GM23248 (cell line): ENCODE measurements at places on chromosomes 1 and 21. TPM values are rescaled to one million over a fixed set of nuclear protein-coding genes. Genes with fewer than 3 reads are reported as not detected.

GRCh38 chr21:29359718-29360117 is 61.0 kb downstream of the BACH1 start:
- no peaks in the 10 kb centered on the region for H3K27me3 ChIP-seq
- no peak overlapping the region for H3K4me3 ChIP-seq
- H3K4me1 ChIP-seq = peaks cover 10% of the 10 kb centered on the region; the same call in 1 of the 2 replicates
- peak; percentile 20 for DNase-seq
- H3K36me3 ChIP-seq = no peaks in the 10 kb centered on the region
- no peak overlapping the region for H3K27ac ChIP-seq

GRCh38 chr1:87830432-87830978 is 501.8 kb downstream of the LMO4 start:
- no peaks in the 10 kb centered on the region for H3K36me3 ChIP-seq
- no peak overlapping the region for H3K4me3 ChIP-seq
- DNase-seq = no peak
- no peak overlapping the region for H3K27ac ChIP-seq
- peaks cover 11% of the 10 kb centered on the region for H3K4me1 ChIP-seq

- no peaks in the 10 kb centered on the region; the same call in 1 of the 2 replicates for H3K27me3 ChIP-seq
- H3K4me3 ChIP-seq = no peak overlapping the region
- no peaks in the 10 kb centered on the region for H3K4me1 ChIP-seq
- no peak overlapping the region for H3K27ac ChIP-seq
- no peak for DNase-seq
- H3K36me3 ChIP-seq = no peaks in the 10 kb centered on the region
These were observed 26.4 kb downstream of the LAMB3 start for GRCh38 chr1:209625791-209626285.

DNA sequence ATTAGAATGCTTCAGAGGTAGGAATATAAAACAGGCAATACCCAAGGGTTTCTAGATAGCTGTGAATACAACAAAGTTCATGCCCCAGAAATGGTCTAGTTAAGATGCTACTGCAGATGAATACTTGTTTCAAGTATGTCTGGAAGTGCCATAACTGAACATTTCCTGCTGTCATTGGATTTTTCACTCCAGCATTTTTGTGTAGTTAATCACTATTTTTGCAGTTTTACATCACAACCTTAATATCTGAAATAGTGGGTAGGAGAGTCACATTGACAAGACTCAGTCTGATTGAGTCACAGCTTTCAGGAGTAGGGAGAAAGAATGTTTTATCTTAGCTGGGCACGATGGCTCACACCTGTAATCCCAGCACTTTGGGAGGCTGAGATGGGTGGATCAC is 126.4 kb upstream of the C1orf21 start:
- no peak overlapping the region for H3K4me3 ChIP-seq
- no peaks in the 10 kb centered on the region for H3K27me3 ChIP-seq
- no peak overlapping the region for H3K27ac ChIP-seq

DNA sequence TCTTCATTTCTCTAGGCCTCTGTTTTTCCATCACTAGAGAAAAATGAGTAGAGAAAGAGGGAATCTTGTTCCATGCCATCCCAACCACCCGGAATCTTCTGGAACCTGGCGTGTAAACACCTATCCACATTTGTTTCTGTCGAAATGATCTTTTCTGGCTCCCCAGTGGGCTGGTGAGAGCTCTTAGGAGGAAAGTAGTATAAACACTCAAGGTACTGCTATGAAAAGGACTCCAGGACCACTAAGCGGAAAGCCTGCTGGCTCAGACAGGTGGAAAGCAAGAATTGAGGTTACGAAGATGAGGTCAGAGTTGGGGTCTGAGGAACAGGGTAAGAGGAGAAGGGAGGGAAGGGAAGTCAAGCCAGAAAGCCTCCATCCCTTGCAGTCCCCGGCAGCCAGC is 90.8 kb downstream of the PLXNA2 start:
- no peaks in the 10 kb centered on the region for H3K4me1 ChIP-seq
- no peaks in the 10 kb centered on the region for H3K27me3 ChIP-seq
- no peaks in the 10 kb centered on the region for H3K36me3 ChIP-seq

- H3K4me1 ChIP-seq = no peaks in the 10 kb centered on the region
- DNase-seq = no peak
- H3K36me3 ChIP-seq = no peaks in the 10 kb centered on the region
- H3K27me3 ChIP-seq = no peaks in the 10 kb centered on the region
These were observed 42.7 kb upstream of the TMEM51 start for GRCh38 chr1:15110867-15111230.

DNA sequence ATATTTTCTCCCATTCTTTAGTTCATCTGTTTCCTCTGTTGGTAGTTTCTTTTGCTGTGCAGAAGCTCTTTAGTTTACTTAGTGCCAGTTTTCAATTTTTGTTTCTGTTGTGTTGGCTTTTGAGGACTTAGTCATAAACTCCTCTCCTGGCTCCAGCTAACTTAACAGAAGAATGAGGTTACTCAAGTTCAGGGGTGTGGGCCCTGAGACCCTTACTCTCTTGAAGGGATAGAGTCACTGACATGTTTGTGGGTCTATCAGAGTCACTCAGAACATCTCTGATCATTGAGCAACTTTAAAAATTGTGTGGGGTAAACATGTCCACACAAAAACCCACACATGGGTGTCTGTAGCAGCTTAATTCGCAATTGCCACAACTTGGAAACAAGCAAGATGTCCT is 14.2 kb downstream of the AGT start:
- DNase-seq = no peak
- no peaks in the 10 kb centered on the region for H3K27me3 ChIP-seq
- H3K27ac ChIP-seq = no peak overlapping the region

- H3K4me1 ChIP-seq = no peaks in the 10 kb centered on the region
- peak overlapping the region; percentile 82 for H3K4me3 ChIP-seq
- H3K27me3 ChIP-seq = no peaks in the 10 kb centered on the region
- no peak for DNase-seq
- no peak overlapping the region for H3K27ac ChIP-seq
These were observed 790 bp upstream of the TMEM54 start for GRCh38 chr1:32901823-32902534.

DNA sequence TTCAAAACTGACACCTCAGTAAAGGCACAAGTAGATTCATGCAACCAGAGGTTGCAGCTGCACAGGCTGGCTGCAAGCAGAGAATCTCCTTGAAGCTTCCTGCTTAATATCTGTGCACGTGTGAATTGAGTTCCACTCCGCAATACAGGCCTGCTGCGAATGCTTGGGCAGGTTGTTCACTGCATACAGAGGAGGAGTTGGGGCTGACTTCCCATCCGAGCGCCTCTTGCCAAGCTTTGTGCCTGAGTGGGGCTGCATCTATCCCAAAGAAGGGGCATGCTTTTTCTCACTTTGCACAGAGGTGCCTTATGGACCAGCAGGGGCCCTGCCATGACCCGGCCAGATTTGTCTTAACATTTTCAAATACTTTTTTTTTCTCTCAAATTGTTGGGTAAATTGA is 17.9 kb upstream of the PADI1 start:
- no peaks in the 10 kb centered on the region for H3K36me3 ChIP-seq
- no peak for DNase-seq
- H3K4me1 ChIP-seq = peaks cover 27% of the 10 kb centered on the region
- no peak overlapping the region for H3K27ac ChIP-seq
- no peaks in the 10 kb centered on the region for H3K27me3 ChIP-seq

The RIPK4 gene
- 0.43 and 0.46 TPM in 2 replicates for polyA plus RNA-seq

The PPFIA4 gene
- 3.2 and 4.9 TPM in 2 replicates for polyA plus RNA-seq
